ENCODE measurements at places on chromosomes 13 and 19.

- DNase-seq: no peak
- H3K4me3 ChIP-seq: no peak overlapping the region
- no peaks in the 10 kb centered on the region for H3K36me3 ChIP-seq
- H3K27me3 ChIP-seq: no peaks in the 10 kb centered on the region
- no peak overlapping the region for H3K27ac ChIP-seq
Measured at GRCh38 chr19:43902399-43902798, 32.7 kb downstream of the ZNF45 start.

DNA sequence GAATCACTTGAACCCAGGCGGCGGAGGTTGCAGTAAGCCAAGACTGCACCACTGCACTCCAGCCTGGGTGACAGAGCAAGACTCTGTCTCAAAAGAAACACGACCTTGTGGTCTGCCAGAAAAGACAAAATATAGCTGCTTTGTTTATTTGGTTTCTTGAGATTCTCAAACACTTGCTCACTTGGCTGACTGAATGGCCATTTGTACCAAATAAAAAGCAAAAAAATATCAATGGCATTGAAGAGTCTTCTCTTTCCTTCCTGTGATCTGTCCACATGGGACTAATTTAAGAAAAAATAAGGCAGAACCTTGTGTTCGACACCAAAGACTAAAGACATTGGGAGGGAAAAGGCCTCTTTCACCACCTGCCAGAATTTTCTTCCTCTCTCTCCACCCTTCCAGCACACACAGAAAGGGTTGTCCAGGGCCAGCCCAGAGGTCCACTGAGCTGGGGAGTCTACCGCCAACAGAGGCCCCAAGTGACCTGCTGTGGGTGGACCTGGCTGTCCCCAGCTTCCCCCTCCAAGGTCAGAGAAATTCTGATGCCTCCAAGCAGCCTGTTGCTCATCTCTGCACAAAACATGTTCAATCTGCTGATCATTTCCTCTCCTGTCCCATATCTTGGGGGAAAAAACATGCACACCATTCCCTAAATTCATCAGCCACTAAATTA lies 5.9 kb downstream of the BRME1 start:
- H3K4me3 ChIP-seq: no peak overlapping the region
- DNase-seq: no peak
- no peaks in the 10 kb centered on the region for H3K36me3 ChIP-seq
- no peaks in the 10 kb centered on the region for H3K4me1 ChIP-seq
- H3K27me3 ChIP-seq: no peaks in the 10 kb centered on the region
- H3K27ac ChIP-seq: no peak overlapping the region

DNA sequence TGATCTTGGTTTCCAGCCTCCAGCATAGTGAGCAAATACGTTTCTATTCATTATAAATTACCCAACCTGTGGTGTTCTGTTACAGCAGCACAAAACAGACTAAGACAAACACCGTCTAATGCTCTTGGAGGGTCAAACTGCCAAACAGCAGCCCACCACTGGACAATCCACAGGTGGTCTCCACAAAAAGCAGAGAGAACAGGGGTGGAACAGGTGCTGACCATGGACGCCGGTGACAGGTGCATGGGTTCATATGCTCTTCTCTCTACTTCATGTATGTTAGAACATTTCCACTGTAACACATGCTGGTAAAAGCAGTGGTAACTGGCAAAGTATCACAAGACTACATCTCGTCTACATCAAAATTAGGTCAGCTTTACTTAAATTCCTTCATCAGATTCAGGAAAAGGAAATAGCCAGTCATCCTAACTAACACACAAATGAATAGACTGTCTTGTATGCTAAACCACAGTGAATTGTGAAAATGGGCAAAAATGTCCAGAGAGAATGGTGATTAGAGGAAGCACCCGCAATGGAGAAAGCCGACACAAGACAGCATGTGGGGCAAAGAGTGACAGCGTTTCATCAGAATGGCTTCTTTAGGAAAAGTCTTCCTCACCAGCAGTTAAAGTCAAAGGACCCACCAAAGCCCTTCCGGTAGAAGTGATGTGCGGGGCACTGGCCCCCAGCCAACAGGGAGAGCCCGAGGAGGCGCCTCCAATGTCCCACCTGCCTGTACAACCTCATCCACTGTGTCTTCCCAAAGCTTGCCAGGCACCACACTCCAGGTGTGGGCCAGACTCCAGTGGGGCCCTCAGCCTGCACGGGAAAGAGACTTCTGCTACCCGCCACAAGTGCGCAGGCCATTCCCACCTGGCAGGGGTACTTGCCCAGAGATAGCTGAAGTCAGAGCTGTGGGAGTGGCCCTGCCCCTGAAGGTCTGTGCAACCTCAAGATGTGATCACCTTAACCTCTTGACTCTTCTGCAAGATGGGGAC lies 6.5 kb downstream of the CARS2 start:
- H3K4me1 ChIP-seq: no peaks in the 10 kb centered on the region
- no peak for DNase-seq

- DNase-seq: no peak
- no peak overlapping the region for H3K4me3 ChIP-seq
- H3K27me3 ChIP-seq: no peaks in the 10 kb centered on the region
- no peaks in the 10 kb centered on the region for H3K4me1 ChIP-seq
- no peak overlapping the region for H3K27ac ChIP-seq
Measured at GRCh38 chr19:39223703-39224279, 19.7 kb upstream of the SYCN start.

DNA sequence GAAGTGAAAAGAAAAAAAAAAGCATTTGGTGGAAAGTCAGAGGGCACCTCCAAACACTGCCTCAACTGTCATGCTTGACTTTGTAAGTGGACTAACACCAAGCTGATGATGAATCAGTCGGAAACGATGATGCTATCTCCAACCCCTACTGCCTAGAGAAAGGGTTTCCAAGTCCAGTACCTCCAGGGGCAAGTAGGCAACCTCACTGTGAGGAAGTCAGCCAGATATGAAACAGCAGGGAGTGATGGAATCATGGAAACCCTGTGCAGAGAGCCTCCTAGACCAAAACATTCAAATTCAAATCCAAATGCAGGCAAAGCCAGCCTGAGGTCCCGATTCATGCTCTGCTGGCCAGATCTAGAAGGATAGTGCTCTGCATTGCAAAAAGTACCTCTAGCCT lies 100.9 kb upstream of the SERP2 start:
- no peaks in the 10 kb centered on the region for H3K27me3 ChIP-seq
- no peak for DNase-seq
- H3K4me3 ChIP-seq: no peak overlapping the region
- peaks cover 65% of the 10 kb centered on the region for H3K4me1 ChIP-seq
- no peaks in the 10 kb centered on the region for H3K36me3 ChIP-seq
- peak overlapping the region; percentile 97 for H3K27ac ChIP-seq

DNA sequence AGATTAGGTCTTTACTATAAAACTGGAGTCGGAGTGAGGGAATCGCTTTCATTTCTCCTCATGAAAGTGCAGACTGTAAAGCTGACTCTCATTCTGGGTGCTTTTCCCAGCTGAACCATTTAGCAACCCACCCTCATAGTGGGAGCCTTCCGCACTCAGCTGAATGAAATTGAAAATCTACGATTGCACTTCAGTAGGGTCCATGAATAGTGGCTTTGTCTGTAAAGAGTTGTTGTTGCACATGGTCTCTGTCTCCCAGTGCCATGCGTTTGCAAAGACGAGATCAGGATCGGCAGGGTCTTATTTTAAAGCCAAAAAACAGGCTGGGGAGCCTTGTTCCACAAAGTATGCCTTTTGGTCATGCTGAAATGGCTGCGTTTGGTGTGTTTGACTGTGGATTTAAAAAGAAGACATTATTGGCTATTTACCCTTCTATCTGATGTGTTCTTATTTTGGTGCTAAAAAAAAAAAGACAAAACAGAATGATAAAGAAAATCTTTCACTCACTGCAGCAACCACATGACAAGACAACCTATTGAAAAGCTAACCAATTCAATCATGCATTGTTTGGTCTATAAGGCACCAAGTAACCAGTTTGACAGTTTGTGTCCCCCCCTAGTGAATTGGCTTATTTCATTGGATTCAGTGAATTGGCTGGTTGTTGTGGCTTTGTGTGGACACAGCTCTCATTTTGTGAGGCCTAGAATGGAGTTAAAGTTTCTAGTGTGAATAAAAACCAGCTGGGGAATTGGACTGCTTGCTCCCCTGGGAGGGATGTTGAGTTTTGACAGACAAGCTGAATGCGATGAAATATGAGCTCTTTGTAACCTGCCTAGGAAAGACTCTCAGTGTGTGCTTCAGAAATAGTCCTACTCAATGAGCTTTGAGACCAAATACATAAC lies 65.6 kb downstream of the ARHGAP35 start:
- no peak for DNase-seq
- H3K4me1 ChIP-seq: no peaks in the 10 kb centered on the region
- H3K4me3 ChIP-seq: no peak overlapping the region
- no peak overlapping the region for H3K27ac ChIP-seq
- no peaks in the 10 kb centered on the region for H3K27me3 ChIP-seq

GRCh38 chr19:22144394-22144793 lies 52.4 kb downstream of the ZNF676 start:
- no peak overlapping the region for H3K27ac ChIP-seq
- no peak overlapping the region for H3K4me3 ChIP-seq
- H3K4me1 ChIP-seq: no peaks in the 10 kb centered on the region
- no peaks in the 10 kb centered on the region for H3K27me3 ChIP-seq

DNA sequence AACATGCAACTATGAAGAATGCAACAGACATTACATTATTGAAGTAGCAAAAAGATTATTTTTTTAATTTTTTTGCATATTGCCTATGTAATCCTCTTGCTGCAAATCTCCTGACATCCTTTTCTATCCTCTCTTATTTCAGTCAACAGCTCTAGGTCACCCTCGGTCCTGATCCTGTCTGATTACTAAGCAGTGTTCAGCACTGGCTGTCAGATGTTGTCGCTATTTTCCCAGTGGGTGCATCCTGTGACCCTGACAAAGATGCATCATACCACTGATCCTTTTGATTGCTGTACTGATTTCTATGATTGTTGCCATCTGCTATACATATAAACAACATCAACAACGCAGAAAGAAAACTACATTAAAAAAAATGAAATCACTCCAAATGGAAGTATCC lies 443.7 kb upstream of the PRR20A start:
- H3K4me3 ChIP-seq: no peak overlapping the region
- DNase-seq: no peak
- no peaks in the 10 kb centered on the region for H3K36me3 ChIP-seq
- no peaks in the 10 kb centered on the region for H3K27me3 ChIP-seq

- no peaks in the 10 kb centered on the region for H3K4me1 ChIP-seq
- H3K27me3 ChIP-seq: no peaks in the 10 kb centered on the region
- H3K27ac ChIP-seq: no peak overlapping the region
- no peak for DNase-seq
Measured at GRCh38 chr13:98108341-98108740, 34.6 kb upstream of the FARP1 start.

GRCh38 chr13:39016087-39016486 lies 21.8 kb downstream of the PROSER1 start:
- no peaks in the 10 kb centered on the region for H3K4me1 ChIP-seq
- H3K36me3 ChIP-seq: peaks cover 43% of the 10 kb centered on the region
- H3K27ac ChIP-seq: no peak overlapping the region
- no peak overlapping the region for H3K4me3 ChIP-seq
- no peak for DNase-seq

DNA sequence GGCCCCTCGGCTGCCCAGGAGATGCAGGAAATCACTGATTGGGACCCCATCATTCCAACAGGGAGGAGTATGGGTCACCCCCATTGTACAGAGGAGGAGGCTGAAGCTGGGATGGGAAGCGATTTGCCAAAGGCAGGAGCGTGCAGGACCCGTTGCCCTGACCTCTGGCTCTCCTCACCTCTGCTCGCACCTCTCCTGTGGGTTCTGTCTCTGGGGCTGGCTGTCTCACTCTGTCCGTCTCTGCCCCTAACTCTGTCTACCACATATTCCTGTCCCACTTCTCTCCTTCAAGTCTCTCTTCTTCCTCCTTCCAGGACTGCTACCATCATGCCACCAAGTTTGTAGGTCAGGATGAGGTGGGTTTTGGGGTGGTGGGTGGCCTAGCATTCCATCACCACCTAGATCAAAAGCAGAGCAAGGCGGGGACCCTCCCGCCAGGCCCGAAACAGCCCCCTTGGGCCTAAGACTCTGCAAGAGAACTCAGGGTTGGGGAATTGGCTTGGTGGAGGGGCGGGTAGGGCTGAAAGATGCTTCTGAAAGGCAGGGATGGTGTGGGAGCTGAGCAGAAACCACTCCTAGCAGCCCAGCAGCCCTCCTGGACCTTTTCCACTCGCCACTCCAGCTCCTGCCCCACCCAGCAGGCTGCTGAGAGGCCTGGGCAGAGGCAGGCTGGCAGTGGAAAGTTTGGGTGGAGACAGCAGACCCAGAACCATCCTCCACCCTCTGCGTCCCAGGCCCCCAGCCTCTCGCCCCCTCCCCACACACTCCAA lies 1.0 kb upstream of the LGALS7 start:
- H3K27ac ChIP-seq: no peak overlapping the region
- H3K4me1 ChIP-seq: peaks cover 2% of the 10 kb centered on the region
- no peak overlapping the region for H3K4me3 ChIP-seq
- DNase-seq: no peak
- no peaks in the 10 kb centered on the region for H3K36me3 ChIP-seq

- no peaks in the 10 kb centered on the region for H3K27me3 ChIP-seq
- H3K4me3 ChIP-seq: no peak overlapping the region
- H3K36me3 ChIP-seq: no peaks in the 10 kb centered on the region
- no peak for DNase-seq
Measured at GRCh38 chr19:33558856-33559255, 37.3 kb upstream of the PEPD start.

DNA sequence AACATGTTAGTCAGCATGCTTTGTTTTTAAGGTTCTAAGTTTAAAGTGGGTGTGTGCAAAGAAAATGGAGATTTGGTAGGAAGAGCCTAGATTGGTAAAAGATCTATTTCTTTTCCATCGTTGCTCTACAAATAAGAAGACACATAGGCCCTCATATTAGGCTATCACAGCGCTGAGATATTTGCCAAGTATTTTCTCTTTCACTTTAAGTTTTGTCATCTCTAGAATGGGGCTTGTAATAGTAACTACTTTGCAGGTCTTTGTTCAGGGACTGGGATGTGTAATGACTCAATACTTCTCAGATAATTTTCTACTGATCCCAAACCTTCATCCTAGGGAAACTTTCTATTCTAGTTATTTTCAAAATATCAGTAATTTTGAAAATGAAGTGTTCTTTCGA lies 917.7 kb upstream of the SLC10A2 start:
- DNase-seq: no peak
- H3K27me3 ChIP-seq: no peaks in the 10 kb centered on the region
- no peaks in the 10 kb centered on the region for H3K36me3 ChIP-seq
- no peak overlapping the region for H3K27ac ChIP-seq

GRCh38 chr19:34082289-34083077 lies 89.8 kb upstream of the LSM14A start:
- no peaks in the 10 kb centered on the region for H3K27me3 ChIP-seq
- no peaks in the 10 kb centered on the region for H3K36me3 ChIP-seq
- H3K27ac ChIP-seq: no peak overlapping the region
- H3K4me3 ChIP-seq: no peak overlapping the region

DNA sequence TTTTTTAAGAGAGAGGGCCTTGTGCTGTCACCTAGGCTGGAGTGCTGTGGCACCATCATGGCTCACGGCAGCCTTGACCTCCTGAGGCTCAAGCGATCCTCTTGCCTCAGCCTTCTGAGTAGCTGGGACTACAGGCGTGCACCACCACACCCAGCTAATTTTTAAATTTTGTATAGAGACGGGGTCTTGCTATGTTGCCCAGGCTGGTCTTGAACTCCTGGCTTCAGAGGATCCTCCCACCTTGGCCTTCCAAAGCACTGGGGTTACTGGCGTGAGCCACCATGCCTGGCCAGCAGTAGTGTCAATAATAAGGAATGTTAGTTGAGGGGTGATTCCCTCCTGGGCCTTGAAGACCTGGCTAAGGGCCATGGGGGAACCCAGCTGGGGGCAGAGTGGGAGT lies 23.6 kb downstream of the MAST3 start:
- H3K4me3 ChIP-seq: no peak overlapping the region
- H3K4me1 ChIP-seq: peaks cover 30% of the 10 kb centered on the region
- H3K36me3 ChIP-seq: peaks cover 27% of the 10 kb centered on the region
- no peaks in the 10 kb centered on the region for H3K27me3 ChIP-seq

- H3K4me3 ChIP-seq: no peak overlapping the region
- no peaks in the 10 kb centered on the region for H3K27me3 ChIP-seq
- no peak overlapping the region for H3K27ac ChIP-seq
Measured at GRCh38 chr13:107457686-107458085, 757.6 kb downstream of the LIG4 start.
